ENCODE measurements at places on chromosomes 1 and 21.

DNA sequence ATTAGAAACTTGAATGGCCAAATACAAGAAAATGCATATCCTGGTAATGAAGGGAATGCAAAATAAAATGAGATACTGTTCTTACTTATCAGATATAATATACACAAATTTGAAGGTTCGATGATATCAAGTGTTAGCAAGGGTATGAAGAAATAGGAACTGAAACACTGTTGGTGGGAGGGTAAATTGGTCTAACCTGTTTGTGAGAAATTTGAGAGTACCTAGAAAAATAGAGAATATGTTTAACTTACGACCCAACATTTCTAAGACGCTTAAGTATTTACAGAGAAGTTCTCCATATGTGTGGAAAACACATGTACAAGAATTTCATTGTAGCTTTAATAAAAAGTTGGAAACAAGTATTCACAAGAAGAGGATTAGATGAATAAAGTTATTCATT is 25.9 kb downstream of the ATG4C start:
- DNase-seq = no peak

- DNase-seq = no peak
These were observed 6.4 kb upstream of the AGL start for GRCh38 chr1:99843760-99844159.

- no peak for DNase-seq
These were observed 51.5 kb downstream of the PTPRF start for GRCh38 chr1:43582162-43582566.

DNA sequence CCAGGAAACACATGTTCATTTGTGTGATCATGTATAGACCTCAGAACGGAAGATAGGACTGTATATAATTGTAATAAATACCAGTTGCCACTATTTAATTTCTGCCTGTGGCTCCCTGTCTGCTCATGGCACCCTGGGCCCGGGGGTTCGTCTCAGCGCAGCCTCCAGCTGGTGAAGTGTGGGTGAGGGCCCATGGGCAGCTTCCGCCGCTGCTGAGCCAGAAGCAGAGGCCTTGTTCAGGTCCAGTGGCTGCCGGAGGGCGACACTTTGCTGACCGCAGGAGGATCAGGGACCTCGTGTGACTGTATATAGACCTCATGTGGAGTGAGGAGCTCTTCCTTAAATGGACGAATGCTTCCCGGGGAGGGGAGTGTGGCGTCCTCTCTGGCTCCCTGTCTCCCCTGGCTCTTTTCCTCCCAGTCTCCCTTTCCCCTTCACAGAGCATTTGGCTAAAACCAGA is 155.9 kb downstream of the PEX14 start:
- no peak for DNase-seq

DNA sequence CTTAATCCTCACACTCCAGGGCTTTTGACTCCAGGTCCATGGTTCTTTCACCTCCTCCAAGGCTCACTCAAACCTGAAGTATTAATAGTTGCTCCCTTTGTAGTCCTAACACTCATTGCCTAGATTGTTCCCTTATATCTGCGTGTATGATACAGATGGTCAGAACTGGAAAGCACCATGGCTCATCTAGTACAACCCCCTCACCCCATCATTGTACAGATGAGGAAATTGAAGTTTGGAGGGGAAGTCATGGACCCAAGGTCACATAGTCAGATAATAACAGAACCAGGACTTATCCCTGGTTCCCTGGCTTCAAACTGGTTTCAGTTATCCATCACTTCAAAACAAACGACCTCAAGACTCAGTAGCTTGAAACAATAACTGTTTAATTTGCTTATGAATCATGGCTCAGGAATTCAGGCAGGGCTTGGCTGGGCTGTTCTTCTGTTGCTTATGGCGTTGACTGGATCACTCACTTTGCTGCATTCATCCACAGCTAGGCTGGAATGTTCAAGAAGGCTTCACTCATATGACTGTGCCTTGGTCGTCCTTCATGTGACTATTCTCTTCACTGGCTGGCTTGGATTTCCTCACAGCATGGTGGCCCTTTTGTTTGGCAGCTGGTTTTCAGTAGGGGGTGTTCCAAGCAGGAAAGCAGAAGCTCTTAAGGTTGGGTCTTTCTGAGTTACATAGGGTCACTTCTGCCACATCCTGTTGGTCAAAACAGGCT is 5.0 kb downstream of the NOS1AP start:
- no peak for DNase-seq

- DNase-seq = no peak
These were observed 67.5 kb downstream of the DISC1 start for GRCh38 chr1:231694075-231694431.

DNA sequence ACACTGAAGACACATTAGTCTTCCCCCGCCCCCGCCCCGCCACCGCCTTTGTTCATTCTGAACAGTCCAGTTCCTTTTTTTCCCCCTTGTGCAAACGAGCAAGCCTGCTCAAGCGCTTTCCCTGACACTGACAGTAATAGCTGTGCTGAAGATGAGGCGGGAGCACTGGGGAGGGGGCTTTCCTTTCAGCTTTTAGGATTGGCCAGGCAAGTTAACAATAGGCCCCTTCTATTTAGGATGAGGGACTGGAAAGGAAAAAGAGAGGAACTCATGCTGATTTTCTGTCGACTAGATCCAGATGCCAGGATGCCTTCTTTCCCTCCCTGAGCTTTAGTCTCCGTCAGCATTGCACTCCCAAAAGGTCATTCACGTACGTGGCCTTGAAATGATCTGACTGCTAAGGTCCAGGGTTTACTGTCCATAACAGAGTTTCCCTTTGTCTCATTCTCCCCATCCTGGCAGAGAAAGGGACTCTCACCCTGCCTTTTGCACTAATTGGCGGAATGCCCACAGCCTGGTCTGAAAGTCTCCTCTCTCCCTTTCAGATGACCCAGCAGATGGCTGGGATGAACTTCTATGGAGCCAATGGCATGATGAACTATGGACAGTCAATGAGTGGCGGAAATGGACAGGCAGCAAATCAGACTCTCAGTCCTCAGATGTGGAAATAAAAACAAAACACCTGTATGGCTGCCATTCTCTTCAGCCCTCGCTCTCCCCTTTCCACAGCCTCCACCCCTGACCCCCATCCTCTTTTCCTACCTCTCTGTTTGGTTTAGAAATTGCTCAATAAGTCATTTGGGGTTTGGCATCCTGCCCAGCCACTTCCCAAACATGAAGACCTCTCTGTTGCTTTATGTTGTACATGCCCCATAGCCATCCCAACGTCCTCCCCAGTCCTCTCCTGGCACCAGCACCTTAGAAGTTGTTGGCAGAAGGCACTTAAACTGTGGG is 28.6 kb upstream of the ZFP69B start:
- DNase-seq = no peak

DNA sequence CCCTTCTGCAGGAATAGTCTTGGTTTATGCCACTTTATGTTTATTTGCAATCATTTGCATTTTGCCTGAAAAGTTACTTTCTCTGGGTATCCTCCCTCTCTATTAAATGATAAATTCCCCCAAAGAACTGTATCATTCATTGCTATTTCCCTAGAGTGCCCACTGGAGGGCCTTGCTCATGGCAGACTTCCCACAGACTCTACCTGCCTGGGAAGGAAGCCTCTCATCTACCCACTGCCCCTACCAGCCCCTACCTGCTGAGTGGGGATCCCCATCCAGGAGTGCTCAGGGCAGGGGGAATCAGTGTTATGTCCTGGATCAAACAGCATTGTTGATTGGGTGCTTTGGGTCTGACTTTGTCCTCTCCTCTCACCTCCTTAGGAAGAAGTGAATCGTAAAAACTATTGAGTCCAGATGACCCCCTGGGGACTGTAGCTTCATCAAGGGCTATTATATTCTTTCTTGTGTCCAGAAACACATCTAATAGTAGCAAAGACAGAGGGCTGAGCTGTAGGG is 6.8 kb upstream of the LRRN2 start:
- no peak for DNase-seq

- no peak for DNase-seq
These were observed 3.2 kb upstream of the SPRR4 start for GRCh38 chr1:152967201-152967600.

DNA sequence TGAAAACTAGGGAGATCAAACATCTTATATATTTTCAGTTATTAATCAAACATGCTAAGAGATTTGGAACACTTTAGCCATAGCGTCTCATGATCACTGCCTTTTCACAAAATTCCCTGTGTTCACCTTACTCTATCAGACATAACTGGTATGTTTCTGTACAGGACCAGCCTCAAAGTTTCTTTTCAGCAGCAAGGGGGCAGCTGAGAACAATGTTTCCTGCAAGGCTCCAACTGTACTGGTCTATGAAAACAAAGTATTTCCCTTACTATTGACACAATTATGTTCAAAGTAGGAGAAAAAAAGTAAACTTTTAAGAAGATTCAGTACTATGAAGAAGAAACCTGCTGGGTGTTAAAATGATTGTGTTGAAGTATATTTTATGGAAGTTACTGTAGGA is 98.5 kb downstream of the ATF6 start:
- peak; percentile 20 for DNase-seq

DNA sequence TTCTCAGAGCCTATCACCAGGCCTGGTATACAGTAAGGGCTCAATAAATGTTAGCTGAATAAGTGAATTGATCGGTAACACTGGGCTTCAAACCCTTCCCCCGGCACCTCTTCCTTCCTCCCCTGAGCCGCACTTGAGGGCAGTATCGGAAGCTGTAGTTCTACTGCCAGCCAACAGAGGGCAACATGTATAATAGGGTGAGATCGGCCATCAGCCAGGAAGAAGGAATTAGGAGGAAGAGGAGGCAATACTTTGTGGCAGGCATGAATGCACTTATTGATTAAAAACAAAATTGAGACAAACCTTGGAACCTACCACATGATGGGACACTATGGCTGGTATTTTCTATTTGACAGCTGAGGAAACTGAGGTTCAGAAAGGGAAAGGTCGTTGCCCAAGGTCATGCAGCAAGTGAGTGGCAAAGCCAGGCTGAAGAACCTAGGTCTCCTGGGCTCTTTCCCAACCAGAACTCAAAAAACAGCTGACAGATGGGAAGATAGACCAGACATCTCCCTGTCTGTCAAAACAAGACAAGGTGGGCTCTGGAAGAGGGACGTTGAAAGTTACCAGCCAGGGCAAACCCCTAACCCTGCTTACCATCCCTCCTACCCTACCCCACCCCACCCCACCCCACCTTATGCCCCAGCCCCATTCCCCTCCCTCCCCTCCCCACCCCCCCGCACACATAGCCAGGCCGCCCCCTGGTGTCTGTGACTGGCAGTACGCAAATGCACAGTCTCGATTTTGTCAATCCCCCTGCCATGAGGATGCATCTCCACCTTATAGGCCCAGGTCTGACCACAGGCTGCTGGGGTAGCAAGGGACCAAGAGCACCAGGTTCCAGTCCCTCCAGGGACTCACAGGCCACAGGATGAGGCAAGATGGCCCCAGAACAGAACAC is 107.3 kb upstream of the RUNX3 start:
- DNase-seq = peak; percentile 78

DNA sequence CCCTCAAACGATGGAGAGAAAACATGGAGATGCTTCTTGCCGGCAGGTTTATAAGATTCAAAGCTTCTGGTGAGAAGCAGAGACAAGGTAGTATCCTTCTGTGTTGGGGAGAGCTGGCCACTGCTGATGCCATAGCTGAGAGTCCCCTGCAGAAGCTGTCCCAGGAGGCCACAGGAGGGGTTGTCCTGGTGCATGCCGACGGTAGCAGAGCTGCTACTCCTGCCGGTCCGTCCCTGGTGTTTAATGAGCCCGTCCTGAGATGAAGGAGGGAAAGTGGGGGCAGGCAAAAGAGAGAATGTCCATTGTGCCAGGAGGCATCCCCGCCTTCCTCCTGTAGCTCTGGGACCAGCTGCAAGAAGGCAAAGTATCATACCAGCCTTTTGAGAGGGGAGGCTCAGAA is 10.4 kb upstream of the C2CD2 start:
- no peak for DNase-seq

DNA sequence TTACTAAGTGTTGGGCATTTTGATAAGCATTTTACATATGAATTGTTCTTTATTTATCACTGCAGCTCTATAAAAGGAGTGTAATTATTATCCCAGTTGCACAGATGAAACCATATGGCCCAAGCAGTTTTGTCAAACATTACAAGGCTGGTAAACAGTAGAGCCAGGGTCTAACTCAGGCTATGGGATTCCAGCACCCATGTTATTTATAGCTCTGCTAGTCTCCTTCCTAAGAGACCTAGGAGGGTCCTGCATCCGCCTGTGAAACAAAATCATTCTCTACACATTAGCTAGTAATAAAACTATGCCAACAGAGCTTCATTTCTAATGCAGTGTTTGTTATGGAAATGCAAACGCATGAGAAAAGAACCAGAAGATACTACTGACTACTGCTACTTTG is 58.6 kb downstream of the IL23R start:
- DNase-seq = no peak

DNA sequence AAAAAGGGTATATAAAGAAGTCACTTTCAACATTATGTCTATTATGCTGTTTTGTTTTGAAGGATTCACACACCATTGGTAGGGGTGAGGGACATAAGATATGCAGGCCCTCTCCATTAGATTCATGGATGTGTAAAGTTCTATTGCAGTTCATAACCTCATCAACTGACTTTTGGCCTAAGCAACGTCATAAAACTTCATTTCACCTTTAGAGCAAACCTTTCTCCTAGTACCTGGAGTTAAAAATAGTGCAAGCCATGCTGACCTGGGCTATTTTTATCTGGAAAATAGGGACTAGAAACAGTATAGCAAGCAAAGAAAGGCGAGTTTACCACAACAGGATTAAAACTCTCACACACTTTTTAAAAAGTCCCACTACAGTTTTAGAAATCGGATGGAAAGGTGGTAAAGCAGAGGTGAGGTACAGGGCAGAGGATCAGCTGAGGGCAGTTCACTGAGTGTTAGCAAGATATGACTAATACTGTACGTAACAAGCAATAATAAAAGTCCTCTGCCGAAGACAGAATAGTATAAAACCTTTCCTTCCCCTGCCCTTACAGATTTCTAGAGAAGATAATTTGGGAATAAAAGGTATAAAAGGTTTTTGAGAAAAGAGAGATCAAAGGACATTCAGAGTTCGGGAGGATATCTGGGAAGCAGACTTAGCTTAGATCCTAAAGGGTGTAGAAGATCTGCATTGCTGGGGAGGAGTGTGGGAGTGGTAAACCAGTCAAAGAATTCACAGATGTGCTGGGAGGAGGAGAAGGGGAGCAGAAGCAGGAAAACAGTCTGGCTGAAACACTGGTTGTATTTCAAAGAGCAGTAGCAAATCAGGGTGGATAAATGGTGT is 14.3 kb downstream of the EGLN1 start:
- no peak for DNase-seq

- DNase-seq = no peak
These were observed 16.7 kb upstream of the TUT4 start for GRCh38 chr1:52569449-52570210.

- no peak for DNase-seq
These were observed 304.2 kb downstream of the CAMTA1 start for GRCh38 chr1:7089497-7089896.

- DNase-seq = no peak
These were observed 65.4 kb downstream of the TIAM1 start for GRCh38 chr21:31278511-31279130.

DNA sequence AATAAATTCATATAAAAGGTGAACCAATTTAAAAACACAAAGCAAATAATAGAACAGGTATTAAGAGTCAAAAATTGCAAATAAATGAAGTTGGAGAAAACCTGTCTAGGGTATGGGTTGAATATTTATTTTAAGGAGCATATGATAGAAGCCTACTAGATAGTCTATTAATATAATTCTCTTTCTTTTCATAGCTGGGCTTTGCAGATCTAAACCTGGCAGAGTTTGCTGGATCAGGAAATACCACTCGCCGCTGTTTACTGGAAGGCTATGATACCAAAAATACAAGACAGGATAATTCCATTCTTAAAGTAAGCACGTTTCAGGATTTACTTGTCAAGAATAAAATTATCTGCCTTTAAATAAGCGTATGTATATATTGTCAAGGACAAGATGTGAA is 48.9 kb downstream of the HENMT1 start:
- no peak for DNase-seq
